ENCODE measurements at places on chromosomes 6 and 20.

GRCh38 chr6:22526736-22527135 is 42.6 kb upstream of the HDGFL1 start:
- no peak for DNase-seq

DNA sequence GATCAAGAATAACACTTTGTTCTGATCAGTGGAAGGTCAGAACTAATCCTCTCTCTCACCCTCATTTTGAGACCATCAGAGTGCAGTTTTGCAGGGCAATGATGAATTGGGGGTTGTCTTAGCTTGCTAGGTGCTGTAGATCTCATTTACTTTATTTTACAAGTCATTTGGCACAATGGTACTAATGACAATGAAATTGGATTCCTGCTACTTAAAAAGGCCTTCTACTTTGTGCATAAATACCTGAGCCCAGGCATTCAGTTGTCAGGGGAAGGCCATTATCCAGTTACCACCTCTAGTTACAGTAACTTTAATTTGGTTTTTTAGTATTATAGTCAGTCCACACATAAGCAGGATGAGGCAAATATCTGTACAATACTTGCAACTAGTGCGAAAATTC is 240.0 kb downstream of the HDGFL1 start:
- no peak for DNase-seq

- no peak for DNase-seq
Observed at GRCh38 chr20:16048876-16049275, 524.4 kb downstream of the KIF16B start.

- DNase-seq: no peak
Observed at GRCh38 chr20:37389844-37390275, 43.9 kb downstream of the SRC start.

DNA sequence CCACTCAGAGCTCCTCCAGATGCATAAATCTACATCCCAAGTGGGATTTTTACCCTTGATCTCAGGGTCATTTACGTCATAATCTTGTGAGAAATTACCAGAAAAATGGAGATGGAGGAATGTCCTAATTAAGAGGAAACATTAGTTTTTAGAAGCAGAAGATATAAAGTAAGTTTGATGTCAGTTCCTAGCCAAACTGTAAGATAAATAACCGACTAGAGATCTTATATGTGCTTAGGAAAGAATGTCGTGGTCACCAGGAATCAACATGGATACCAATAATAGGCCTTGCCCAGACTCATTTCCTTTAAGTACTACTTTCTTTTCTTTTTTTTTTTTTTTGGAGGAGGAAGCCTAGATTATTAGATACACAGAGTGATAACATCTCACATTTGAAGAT is 186.9 kb downstream of the UTRN start:
- DNase-seq: no peak

GRCh38 chr6:149910721-149911151 is 12.2 kb downstream of the RAET1G start:
- DNase-seq: no peak

- no peak for DNase-seq
Observed at GRCh38 chr20:14576196-14576877, 238.9 kb upstream of the FLRT3 start.

DNA sequence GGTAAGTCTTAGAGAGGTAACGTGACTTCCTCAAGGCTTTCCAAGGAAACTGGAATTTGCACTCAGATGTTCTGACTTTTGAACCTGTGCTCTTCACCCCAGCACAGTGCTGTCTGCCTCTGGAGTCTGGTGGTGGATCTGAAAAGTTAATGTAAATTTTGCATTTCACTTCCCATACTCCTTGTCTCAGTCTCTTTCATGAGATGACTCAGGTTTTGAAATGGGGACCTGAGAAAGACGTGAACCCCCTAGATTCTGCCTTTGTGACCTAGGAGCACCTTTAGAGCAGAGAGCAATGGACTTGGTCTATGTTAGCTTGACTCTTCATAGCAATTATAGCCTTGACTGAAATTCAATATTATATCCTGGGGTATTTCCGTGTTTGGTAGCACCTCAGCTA is 223.0 kb downstream of the QKI start:
- DNase-seq: no peak

DNA sequence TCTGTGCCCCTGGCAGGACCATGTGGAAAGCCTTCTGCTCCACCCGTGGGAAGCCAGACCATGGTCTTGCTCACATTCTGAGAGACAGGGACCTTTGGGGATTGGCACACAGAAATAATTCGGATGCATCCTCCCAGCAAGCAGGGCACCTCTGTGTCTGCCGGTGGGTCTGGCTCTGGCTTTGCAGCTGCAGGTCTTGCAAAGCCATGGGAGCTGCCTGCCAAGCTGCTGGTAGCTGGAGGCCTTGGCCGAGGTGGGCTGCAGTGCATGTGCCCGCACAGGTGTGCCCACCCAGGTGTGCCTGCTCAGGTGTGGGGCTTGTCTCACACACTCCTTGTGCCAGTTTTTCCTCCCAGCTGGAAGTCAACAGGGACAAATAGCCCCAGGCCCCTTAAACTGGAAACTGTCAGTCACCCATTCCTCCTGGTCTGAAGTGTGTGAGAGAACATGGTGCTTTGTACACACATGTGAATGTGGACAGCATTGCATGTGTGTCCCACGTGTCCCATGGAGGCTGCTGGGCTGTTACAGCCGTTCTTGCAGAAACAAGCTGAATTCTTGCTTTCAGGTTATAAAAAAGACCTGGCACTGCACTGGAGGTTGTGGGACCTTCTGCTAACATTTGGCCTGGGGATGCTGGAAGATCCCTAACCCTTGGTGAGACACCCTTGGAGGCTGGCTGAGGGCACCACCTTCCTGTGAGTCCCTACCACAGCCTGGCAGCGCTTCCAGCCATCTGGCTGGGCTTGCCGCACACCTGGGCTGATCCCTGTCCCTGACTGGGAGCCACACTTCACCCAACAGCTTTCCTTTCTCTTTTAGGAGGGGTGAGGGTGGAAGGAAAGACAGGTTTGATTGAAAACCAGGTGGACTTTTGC is 54.9 kb upstream of the SMOC2 start:
- no peak for DNase-seq

GRCh38 chr20:41078329-41078728 is 49.7 kb downstream of the TOP1 start:
- DNase-seq: peak; percentile 75

GRCh38 chr20:34022151-34022838 is 28.6 kb downstream of the RALY start:
- no peak for DNase-seq

DNA sequence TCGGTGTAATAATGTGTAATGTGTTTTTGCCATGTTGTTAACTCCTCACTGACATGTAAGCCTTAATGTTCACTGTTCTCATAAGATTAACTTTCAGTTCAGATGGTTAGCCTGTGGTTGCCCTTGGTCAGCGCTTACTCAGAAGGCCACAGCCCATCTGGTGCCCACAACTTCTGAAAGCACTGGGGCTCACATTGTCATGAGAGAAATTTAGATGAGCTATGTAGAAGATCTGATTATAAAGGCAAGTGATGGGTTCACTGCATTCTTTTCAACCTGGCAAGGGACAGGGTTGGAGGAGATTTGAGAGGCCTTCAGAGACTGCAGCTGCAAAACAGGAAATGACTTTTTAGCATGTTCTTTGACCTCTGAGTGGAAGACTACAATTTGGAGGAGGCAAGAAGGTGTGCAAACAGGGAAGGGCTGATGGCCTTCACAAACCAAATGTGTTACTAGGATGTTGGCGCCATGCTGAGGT is 242.3 kb upstream of the SUPT3H start:
- DNase-seq: peak; percentile 50

- DNase-seq: peak; percentile 50
Observed at GRCh38 chr6:159249128-159249527, 79.9 kb downstream of the FNDC1 start.

DNA sequence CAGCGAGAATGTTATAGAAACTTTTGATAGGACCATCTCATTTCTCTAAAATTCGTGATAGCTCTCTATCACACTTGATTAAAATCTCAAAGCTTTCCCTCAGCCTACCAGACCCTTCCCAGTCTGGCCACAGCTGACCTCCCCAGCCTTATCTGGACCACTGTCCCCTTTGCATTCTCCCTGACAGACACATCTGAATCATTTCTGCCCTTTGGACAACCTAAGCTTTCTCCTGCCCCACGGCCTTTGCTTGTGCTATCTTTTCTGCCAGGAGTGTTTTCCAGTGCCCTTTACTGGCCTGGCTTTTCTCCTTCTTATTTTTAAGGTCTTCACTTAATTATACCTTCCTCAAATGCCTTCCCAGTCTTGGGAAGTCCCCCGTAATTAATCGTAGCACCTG is 136.0 kb upstream of the RNF24 start:
- DNase-seq: no peak

DNA sequence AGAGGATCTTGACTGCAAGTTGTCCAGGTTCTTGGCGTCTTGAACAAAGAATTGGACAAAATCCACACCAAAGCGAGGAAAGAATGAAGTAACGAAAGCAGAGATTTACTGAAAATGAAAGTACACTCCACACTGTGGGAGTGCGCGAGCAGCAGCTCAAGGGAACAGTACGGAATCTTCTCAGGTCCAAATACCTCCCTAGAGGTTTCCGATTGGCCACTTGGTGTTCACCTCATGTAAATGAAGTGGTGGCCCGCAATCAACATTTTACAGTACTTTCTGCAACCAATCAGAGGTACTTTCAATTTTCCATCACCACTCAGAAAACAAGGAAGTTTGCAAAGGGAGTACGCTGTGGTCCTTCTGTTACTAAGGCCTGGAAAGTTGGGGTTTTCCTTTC is 122.4 kb downstream of the PTPRK start:
- DNase-seq: no peak

DNA sequence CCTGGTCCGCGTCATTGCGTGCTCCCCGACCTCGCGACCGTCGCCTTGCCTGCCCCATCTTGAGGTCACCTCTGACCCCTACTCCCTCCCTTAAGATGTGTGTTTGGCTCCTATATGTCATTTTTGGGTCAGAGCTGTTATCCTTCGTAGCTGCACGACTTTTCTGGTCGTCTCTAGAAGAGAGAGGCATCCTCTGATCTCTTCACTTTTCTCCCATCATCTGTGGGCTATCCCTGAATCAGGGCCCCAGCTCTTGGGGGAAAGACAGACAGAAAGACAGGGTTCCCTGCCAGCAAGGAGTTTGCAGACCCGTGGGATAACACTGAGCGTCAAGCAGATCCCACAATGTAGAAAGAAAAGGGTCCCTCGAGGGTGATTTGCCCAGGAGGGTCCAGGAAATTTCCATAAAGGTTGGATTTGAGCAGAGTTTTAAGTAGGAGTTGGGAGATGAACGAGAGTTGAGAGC is 555 bp downstream of the FAM120B start:
- DNase-seq: peak; percentile 16

GRCh38 chr6:125310994-125311649 is 9.4 kb upstream of the HDDC2 start:
- DNase-seq: peak; percentile 79

- no peak for DNase-seq
Observed at GRCh38 chr20:58938078-58938477, 43.0 kb upstream of the NELFCD start.

- DNase-seq: no peak
Observed at GRCh38 chr20:21699216-21699508, 6.3 kb upstream of the PAX1 start.

GRCh38 chr6:158686311-158686710 is 36.5 kb downstream of the SYTL3 start:
- DNase-seq: no peak
